ENCODE measurements at places on chromosomes 6 and 20.

GRCh38 chr6:107786709-107787588 lies 37.2 kb downstream of the SCML4 start:
- no peak for DNase-seq

- DNase-seq = no peak
Measured at GRCh38 chr6:27837625-27838057, 74.6 kb downstream of the OR2B2 start.

GRCh38 chr6:11780097-11780428 lies 1.5 kb upstream of the ADTRP start:
- no peak for DNase-seq

GRCh38 chr20:38109591-38110524 lies 55.2 kb downstream of the TGM2 start:
- DNase-seq = no peak

DNA sequence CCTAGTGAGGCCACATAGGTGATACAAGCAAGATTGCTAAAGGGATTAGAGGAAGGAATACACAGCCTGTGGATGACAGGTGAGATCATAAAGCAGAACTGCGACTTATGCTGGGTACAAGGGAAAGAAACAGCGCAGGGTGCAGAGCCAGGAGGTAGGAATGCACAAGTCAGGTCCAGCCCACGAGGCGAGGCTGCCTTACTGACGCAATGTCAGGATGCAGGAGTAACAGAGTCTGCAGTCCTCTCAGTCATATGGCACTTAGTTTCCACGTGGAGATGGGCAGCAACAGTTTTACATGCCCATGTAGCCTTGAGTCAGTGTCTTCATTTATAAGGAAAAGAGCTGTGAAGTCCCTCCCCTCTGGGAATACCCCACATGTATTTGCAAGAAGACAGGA lies 210.9 kb downstream of the SYNE1 start:
- DNase-seq = no peak

DNA sequence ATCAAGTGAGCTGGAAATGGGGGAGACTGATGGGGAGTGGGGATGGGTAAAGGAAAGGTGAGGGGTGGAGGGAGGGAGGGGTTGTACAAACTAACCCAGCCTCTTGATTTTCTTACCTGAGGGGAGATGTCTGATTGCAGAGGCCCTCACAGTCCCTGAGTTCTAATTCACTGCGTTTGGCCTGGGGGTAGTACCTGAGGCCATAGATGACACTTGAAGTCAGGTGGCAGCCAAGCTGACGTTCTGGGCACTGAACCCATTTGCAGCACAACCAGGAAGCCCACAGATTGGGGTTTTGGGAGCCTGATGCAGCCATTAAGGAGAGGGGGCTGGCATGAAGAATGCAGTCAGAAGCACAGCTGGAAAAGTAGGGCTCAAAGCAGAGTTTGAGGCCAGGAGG lies 153.8 kb upstream of the DTNBP1 start:
- no peak for DNase-seq

DNA sequence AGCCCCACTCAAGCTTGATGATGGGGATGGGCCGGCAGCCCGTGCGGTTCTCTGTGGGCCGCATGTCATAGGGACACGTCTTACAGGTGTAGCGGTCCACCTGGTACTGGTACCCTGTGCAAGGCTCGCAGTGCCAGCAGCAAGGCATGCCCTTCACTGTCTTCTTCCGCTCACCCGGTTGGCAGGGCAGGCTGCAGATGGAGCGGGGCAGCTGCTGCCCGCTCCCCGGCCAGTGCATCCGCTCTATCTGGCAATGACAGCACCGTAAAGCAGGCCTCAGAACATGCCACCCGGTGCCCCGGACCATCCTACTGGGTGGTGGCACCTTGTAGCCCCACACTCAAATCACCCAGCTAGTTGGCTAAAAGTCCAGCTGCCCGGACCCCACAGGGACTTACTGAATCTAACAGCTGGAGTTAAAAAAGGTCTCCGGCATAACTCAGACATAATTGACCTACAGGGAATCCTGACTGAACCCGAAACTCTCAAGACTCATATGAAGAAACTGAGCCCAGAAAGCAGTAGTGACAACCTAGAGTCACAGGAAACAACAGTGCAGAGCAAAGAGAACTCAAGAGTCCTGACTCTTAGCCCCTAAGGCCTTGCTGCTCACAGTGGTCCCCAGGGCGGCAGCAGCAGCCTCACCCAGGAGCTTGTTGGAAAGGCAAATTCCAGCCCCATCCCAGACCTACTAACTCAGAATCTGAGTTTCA lies 109.4 kb downstream of the GRM4 start:
- DNase-seq = no peak

DNA sequence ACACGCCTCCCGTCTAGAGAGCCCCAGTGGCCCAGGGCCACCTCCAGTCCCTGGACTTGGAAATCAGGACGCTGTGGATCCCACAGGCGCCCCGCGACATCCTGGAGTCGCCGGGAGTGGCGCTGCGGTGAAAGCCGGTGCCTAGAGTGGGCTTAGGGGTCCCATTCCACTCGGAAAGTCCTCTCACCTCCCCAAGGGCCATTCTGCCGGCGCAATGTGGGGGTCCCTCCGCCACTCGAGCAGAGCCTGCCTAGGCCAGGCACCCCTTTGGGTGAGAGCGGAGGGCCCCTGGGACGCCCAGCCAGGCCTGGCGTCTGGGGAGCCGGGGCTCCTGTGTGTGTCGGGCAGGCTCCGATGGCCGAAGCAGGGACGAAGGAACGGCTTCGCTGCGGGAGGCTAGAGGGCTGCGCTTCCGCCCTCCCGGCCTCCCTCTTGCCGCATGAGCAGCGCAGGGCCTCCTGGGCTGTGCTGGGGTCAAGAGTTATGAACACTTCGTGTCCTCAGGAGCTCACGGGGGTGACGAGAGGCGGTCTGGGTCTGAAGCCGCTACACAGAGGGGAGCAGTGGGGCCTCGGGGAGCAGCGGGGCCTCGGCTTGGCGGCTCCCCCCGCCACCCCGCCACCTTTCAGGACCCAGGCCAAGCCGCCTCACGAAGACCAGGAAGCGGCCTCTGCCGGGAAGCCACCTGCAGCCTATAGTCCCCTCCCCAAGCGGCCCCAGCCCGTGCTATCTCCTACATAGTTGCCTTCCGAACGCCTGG lies 13.6 kb downstream of the POU3F2 start:
- no peak for DNase-seq

DNA sequence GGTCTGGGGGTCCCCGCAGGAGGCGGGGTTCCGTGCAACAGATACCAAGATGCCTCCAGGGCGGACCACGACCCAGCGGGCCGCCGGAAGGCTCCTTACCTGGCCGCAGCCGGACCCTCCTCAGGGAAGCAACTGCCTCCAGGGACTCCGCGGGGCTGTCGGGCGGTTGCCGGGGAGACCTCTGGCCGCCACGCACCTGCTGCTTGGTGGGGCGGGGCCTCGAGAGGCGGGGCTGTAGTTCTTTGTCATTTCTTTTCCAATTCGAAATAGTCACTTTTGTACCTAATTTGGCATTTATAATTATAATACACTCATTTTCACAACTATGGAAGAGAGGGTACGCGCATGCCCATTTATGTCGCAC lies 647 bp downstream of the AK9 start:
- DNase-seq = peak; percentile 60

GRCh38 chr6:5630636-5631035 lies 369.3 kb downstream of the FARS2 start:
- no peak for DNase-seq

DNA sequence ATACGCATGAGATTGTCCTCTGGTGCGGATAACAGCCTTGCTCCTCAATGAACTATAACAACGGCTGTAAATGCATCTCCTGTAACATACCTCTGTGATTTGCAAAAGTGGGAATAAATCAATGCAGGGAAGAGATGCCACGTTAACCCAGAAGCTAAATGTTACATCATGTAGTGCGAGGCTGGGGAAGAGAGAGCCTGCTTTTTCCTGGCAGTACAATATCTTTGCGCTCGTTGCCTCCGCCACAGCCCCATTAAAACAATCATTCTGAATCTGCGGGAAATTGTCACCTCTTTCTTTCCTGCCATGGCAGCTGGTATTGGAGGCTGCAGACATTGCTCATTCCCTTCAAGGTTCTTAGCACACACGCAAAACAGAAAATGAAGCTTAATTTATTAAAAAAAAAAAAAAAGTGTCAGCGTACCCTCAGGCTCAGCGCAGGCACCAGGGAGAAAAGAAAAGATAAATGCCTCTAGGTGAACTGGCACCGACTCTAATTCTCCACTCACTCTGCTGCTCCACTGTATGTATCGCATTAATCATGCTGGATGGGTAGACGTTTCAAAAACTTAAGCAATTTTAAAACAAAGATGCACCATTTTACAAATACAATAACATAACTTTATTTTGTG lies 70.2 kb upstream of the TFB1M start:
- DNase-seq = no peak

- no peak for DNase-seq
Measured at GRCh38 chr6:45724511-45724910, 291.1 kb downstream of the CLIC5 start.

GRCh38 chr20:17810062-17810631 lies 110.4 kb downstream of the BANF2 start:
- no peak for DNase-seq

GRCh38 chr6:24927985-24928745 lies 7.6 kb downstream of the RIPOR2 start:
- DNase-seq = no peak

GRCh38 chr20:25033265-25033923 lies 24.5 kb downstream of the ACSS1 start:
- no peak for DNase-seq

DNA sequence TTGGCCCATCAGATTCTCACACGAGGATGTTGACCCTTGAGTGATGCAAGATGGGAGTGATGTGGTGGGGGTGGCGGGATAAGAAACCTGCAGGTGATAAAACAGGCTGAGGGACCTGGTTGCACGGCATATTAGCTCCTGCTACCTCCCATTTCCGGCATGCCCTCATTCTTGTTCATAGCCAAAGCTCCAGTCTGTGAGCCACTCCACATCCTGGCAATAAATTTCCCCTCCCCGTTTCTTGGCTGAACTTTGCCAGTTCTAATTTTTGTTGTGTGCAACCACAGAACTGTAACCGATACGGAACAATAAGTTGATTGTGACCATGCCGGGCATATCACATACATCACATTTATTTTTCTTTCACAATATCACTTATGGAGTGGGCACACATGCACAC lies 41.6 kb upstream of the NFATC2 start:
- DNase-seq = no peak

- DNase-seq = peak; percentile 15
Measured at GRCh38 chr20:19603376-19603750, 154.7 kb upstream of the RIN2 start.

DNA sequence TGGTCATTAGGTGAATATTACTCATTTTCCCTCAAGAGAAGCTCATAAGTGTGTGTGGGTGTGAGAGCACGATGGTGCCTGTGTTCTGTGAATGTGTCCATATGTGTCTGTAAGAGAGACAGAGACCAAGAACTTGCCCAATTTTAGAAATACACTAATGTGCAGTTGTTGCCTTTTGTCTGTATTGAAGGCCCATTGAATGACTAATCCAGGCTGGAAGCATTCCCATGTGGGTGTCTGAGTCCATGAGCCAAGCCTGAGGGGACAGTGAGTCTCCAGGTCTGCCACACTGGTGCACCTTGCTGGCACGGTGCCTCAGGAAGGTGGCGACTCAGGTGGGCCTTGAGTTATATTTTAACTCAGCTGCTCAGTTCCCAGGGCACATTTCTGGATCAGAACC lies 25.5 kb upstream of the ASXL1 start:
- DNase-seq = no peak

DNA sequence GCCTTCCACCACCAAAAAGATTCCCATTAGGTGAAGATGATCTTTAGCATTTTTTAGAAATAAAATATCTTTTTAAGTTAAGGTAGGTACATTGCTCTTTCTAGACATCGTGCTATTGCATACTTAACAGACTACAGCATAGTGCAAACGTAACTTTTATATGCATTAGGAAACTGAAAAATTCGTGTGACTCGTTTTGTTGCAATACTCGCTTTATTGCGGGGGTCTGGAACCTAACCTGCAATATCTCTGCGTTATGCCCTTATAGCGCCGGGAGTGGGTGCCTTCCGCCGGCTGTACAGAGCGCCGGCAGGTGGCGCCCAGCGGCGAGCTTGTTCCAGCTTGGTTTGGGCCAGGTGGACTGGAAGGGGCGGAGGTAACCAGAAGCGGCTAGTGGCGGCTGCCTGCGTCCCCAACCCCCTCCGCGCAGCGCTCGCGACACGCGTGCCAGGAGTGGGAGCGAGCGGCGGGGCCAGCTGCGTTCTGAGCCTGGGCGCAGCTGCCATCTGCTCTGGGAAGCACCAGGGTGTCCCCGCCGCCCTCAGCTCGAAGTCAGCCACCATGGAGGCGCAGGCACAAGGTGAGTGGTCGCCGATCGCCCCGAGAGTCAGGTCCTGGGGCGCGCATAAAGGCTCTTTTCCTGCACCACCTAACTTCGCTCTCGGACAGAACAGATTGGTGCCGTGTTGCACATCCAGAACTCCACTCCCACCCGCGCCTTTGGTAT lies at the start of gene TPD52L1:
TSS of gene TPD52L1 (plus strand) at position 383 of the 727 bp plus-strand sequence. CDS start at position 562, 179 bp downstream.
- peak; percentile 68 for DNase-seq

GRCh38 chr6:160259598-160259997 lies 977 bp upstream of the SLC22A2 start:
- no peak for DNase-seq

GRCh38 chr20:37899105-37900045 lies 3.6 kb upstream of the VSTM2L start:
- DNase-seq = no peak

- no peak for DNase-seq
Measured at GRCh38 chr20:64041040-64041780, 5.2 kb downstream of the C20orf204 start.

DNA sequence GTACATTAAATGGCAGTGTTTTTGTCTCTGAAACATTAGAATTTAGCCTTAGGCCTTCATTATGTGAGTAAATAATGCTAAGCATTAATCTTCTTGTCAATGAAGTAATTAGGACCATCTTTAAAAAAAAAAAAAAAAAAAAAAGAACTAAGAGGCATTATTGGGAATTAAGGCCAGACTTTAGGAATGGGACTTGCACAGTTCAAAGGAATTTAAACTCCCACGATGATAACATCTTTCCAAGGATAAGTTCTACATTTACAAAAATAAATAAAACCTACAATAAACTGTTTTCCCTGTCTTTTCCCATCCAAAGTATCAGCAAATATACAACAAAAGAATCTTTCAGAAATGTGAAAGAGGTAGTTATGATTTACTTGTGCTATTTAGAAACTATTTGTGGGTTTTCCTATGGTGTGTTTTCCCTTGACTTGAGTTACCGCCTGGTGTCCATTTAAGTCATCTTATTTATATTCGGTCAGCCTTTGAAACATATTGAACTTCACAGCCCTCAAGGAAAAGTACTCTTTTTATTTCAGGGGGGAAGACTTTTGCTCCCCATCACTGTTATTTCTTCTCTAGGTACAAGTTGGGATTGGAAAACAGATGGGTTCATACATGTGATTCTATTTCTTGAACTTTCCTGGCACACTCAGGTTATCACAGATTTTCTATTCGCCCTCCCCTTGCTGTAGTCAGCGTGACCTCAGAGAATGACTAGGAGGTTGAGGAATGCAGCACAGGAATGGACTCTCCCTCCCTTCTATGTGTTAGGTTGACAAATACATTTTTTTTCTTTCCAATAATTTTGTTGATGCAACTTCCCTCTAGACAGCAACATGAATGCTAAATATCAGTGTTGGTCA lies 13.6 kb downstream of the STMND1 start:
- DNase-seq = no peak

GRCh38 chr6:39445667-39446066 lies 123.2 kb upstream of the KCNK16 start:
- DNase-seq = no peak

GRCh38 chr20:23366384-23366783 lies 4.4 kb downstream of the GZF1 start:
- DNase-seq = no peak

GRCh38 chr20:59628171-59628570 lies 23.8 kb downstream of the PHACTR3 start:
- no peak for DNase-seq

All from NCI-H1092 (cell line).